ENCODE measurements at places on chromosomes 6 and 20.
A peak's percentile ranks its signal among the peaks of the same experiment; 100 is the strongest.

- DNase-seq: no peak
Measured at GRCh38 chr6:145789443-145789842, 25.2 kb downstream of the FBXO30 start.

GRCh38 chr6:15335385-15335784 lies 89.5 kb downstream of the JARID2 start:
- DNase-seq: no peak

DNA sequence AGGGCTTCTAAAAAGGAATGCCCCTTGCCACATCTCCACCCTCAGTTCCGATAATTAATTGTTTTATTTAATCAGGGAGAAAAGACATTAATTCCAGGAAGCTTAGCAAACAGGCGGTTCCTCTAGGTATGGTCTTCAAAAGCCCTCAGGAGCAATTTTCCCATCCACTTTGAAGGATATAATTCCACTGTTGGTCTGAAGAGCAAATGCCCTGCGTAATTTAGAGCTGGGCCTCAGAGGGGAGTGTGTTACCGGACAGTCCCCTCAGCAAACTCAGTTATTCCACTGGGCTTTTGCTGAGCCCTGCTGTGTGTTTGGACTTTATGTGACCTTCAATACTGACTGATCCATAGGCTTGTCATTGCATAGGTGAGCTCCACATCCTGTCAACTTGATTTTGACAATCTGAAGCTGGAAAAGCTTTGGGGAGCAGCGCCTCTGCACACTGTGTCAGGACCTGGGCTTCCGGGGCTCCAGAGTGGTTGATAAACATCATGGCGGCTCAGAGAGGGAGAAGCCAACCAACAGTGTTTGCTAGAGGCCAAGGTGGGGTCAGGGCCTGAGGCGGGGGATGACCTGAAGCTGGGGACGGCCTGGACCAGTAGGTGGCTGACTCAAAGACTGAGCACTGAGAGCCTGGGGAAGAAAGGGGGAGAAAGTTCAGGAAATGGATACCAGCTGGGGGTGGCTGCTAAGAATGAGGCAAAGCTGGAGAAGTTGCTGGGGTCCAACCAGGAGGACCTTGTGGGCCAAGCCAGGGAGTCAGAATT lies 43.5 kb downstream of the PPP1R14C start:
- DNase-seq: no peak

- DNase-seq: no peak
Measured at GRCh38 chr20:63697868-63698545, 1.6 kb downstream of the TNFRSF6B start.

DNA sequence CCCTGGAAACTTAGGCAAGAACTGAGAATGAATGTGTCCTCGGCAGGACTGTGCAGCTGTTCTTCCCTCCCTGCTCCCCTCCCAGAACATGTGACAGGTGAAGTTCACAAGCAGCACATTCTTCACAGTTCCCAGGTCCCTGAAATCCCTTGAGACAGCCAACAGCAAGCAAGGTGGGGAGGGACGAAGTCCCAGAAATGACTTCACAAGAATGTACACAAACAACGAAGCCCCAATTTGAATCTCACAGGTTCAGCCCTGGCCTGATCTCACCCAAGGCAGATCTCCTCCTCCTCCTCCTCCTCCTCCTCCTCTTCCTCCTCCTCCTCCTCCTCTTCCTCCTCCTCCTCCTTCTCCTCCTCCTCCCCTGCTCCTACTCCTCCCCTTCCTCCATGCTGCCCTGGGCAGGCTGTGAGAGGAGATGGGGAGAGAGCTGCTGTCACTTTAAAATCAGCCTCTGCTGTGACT lies 32.4 kb downstream of the WRNIP1 start:
- DNase-seq: no peak

DNA sequence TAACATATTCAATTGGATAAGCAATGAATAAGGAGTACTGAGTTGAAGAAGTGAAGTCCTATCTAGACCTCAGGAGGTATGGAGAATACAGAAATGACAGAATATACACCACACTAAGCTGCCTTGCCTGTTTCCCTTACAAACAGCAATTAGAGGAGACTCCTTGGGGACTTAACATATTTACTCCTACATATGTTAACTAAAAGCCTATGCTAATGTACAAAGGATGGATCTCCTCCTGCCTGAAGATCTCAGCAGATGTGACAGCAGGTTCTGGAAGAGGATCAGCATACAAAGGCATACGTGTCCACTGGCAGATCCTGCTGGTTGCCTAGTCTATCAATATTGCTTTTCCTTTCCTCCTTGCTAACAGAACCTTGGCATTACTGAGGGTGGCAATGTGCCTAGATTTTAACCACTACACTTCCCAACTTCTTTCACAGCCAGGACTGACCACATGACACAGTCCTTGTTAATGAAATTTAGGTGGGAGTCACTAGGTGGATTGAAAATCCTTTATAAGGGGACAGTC lies 29.6 kb downstream of the PRKN start:
- no peak for DNase-seq

- DNase-seq: no peak
Measured at GRCh38 chr6:96836631-96837080, 621 bp downstream of the GPR63 start.

GRCh38 chr6:140434761-140435160 lies 1060.3 kb upstream of the CITED2 start:
- DNase-seq: no peak

DNA sequence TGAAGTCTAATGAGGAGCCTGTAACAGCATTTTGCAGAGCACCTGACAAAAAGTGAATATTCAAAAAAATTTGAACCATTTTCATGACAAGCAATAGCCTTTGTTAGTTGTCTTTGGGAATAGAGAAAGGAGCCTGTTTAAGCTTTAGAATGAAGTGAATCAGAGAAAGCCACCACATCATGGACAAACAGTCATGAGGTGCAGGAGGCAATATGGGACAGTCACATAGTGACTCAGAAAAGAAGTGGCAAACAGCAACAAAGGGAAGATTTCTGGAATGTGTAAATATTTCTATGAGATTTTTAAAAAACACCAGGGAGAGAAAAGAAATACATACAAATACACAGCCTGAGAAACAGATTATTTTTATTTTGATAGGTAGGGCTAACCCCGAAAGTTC lies 6.6 kb downstream of the KLHL31 start:
- DNase-seq: no peak

DNA sequence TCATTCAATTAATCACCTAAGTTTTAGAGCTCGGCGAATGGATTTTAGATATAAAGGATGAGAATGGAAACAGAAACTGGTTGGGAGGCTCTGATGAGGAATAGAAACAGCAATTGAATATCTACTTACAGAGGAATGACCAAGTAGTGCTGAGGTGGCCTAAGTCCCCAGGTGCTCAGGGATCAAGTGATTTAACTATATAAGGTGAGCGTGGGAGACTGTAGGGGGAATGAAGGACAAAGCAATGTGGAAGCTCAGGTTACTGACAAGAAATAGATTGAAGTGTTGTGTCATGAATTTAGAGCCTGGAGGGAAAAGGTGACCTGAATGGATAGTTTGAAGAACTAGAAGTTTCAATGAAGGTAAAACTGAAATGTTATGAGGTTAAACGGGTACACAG lies 495.4 kb upstream of the SOX4 start:
- no peak for DNase-seq

- DNase-seq: no peak
Measured at GRCh38 chr20:53215166-53215565, 243.0 kb downstream of the TSHZ2 start.

DNA sequence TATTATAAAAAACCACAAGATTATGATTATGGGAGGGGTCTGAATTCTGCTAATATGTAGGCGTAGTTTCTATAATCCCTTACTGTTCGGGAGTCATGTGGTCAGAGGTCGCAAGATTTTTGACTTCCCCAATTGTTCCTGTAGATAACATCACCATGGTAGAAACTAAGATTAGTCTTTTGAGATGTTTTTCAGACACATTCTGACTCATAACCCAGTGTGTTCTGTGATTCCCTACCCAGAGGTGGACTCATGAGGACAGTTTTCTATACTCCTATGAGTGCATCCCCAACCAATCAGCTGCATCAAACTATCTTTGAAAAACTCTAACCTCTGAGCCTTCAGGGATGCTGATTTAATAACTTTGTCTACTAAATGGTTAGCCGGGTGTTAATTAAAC lies 175.5 kb downstream of the RFPL4B start:
- DNase-seq: no peak

DNA sequence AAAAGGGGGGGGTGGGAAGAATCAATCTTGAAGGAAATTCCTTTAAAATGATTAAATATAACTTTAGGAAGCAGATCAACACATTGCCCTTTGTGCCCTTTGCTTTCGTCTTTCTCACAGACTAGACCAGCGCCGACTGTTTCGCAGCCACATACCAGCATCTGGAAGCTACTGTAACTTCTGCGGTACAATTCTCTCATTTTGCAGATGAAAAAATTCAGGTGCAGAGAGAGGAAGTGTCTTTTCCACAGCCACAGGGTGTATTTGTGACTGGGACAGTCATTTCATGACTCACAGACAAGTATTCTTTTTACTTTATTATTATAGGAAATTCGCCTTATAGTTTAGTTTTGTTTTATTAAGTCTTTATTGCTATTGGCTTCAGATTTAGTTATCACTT lies 84.2 kb downstream of the UST start:
- no peak for DNase-seq

DNA sequence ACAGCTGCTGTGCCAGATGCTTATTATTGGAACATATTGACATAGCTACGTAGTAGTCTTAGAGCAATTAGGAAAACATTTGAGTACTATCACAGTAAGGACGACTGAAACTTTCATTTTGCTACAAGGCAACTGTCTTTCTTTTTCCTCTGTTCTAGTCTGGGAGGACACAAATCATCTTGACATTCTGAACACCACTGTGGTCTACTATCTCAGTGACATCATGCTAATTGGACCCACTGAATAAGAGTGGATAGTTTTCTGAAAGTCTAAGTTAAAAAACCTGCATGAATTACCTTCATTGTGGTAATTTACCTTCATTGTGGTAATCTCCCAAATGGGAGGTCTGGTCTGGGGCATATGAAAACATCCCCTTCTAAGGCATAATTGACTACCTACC lies 163.3 kb upstream of the MOCS1 start:
- DNase-seq: no peak

- DNase-seq: peak; percentile 78
Measured at GRCh38 chr20:64255361-64256281, at the start of gene PCMTD2. TSS of gene PCMTD2 (plus strand) at chr20:64255748. CDS start at chr20:64259966, 4,218 bp downstream.

DNA sequence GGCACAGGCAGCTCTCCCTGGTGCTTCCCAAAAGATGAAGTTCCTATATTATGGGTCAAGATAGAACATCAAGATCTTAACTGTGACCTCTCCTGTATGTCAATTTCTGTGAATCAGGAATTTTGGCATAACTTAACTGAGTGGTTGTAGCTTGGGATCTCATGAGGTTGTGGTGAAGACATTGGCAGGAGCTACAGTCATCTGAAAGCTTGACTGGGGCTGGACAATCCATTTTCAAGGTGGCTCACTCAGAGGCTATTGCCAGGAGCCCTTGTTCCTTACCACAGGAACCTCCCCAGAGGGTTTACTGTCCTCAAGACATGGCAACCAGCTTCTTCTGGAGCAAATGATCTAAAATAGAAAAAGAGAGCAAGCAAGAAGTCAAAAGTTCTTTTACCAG lies 252.2 kb downstream of the ADGB start:
- DNase-seq: no peak

DNA sequence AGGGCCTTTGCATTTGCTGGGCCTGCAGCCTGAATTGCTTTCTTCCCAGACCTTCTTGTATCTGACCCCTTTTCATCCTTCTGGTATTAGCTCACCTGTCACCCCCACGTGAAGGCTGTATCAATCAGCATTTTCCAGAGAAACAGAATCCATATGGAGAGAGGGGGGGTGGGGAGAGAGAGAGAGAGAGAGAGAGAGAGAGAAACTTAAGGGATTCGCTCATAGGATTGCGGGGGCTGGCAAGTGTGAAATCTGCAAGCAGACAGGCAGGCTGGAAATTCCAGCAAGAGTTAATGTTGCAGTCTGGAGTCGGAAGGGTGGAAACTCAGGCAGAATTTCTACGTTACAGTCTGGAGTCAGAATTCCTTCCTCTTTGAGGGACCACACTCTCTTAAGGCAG lies 410.7 kb upstream of the SULF2 start:
- DNase-seq: no peak

DNA sequence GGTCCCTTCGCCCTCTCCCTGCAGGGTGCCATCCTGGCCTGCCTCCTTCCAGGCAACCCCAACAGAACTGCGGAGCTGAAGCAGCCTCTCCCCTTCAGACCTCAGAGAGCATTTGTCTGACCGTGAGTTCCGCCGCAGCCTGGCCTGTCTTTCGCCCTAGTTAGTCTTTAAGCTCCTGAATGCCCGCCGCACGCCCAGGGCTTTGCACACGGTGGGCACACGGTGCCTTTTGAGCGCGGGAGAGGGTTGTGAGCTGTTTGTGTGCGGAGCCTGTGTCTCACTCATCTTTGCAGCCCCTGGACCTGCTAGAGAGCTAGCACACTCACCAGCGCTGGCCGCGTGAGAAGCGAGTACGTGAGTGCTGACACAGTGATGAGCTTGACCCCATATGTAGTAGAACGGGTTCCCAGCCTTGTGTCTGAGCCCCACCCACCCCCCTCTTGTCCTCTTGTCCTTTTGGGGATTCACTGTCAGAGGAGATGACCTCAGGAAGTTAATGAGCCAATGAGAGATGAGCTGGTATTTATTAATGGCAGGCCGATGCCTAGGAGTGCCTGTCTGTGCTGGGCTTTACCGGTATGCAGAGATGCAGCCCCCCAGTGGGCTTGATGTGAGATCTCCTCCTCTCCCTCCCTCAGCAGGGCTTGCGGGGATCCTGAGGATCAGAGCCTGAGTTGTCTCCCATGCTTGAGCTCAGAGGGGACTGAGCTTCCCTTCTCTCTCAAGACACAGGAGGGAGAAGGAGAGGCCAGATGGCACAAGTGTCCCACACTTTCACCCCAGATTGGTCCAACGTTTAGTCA lies 249.2 kb downstream of the FARS2 start:
- no peak for DNase-seq

GRCh38 chr6:113642714-113643406 lies 214.3 kb upstream of the MARCKS start:
- no peak for DNase-seq

GRCh38 chr6:163777716-163778115 lies 363.2 kb downstream of the QKI start:
- DNase-seq: no peak

DNA sequence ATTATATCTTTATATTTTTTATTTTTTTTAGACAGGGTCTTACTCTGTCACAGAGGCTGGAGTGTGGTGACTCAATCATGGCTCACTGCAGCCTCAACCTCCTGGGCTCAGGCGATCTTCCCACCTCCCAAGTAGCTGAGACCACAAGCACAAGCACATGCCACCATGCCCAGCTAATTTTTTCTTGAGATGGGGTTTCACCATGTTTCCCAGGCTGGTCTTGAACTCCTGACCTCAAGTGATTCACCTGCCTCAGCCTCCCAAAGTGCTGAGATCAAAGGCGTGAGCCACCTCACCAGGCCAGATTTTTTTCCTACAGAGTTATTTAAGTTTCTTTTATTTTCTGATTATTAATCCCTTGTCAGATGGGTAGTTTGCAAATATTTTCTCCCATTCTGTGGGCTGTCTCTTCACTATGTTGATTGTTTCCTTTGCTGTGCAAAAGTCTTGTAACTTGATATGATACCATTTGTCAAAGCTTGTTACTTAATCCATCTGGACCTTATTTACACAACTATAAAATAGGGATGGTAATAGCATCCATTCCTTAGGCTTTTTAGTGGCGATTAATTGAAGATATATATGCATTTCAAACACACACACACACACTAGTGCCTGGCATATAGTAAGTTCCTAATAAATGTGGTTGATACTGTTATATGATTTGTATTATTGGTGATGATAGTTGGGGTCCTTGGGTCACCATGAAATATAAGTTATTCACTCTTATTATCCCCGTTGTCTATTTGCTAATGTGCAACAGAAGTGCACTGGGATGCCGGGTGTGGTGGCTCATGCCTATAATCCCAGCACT lies 187.1 kb downstream of the BCAS1 start:
- DNase-seq: no peak

GRCh38 chr20:45487231-45487635 lies 17.7 kb downstream of the WFDC2 start:
- no peak for DNase-seq

Measured in activated CD4-positive, alpha-beta T cell treated with anti-CD3 and anti-CD28 coated beads for 1 hour (primary cell).